Stomach (tissue), 19 donors: ENCODE measurements at places on chromosomes 1 and 21. TPM values are rescaled to one million over a fixed set of nuclear protein-coding genes. Genes with fewer than 3 reads are reported as not detected.

DNA sequence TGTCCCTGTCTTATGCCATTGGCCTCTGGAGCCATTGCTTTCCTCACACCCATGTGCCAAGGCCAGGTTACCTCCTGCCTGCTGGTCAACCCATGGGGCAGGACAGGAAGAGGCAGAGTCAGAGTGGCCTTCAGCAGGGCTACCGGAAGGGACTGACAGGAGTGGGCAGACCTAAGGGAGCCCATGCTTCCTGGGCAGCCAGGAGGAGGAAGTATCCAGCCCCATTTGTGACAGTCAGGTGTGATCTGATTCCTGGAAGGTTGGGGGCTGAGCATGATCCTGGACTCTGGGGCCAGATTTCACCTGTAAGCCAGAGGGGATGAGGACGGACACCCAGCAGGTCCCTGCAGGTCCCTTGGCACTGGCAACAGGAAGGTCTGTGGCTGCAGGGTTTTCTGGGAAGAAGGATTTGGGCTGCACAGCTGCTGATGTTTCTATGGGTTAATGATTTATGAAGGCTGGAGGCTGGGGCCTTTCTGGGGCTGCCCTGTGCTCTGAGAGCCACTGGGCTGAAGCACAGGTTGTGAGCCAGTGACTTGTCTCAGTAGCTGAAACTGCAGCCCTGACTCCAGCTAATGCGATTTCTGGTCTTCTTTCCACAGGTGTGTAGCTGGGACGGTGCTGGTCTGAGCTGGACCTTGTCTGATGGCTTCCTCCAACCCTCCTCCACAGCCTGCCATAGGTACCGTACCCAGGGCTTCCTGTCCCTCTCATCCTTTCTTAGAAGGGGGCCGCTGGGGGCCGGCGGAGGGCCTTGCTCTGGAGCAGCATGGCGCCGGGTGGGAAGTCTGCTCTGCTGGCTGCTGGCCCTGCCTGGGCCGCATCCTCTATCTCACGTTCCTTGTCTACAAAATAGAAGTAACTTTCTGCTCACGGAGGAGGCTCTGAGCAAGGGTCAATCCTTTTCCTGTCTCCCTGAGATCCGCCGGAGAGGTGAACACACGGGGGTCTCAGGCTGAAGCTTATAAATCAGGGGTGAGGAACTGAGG, 40.7 kb downstream of the ARHGEF10L start:
- peak; percentile 83 for DNase-seq
- peak overlapping the region; percentile 73 for H3K27ac ChIP-seq
- peaks cover 81% of the 10 kb centered on the region for H3K4me1 ChIP-seq
- H3K36me3 ChIP-seq = peaks cover 4% of the 10 kb centered on the region
- H3K27me3 ChIP-seq = no peaks in the 10 kb centered on the region

DNA sequence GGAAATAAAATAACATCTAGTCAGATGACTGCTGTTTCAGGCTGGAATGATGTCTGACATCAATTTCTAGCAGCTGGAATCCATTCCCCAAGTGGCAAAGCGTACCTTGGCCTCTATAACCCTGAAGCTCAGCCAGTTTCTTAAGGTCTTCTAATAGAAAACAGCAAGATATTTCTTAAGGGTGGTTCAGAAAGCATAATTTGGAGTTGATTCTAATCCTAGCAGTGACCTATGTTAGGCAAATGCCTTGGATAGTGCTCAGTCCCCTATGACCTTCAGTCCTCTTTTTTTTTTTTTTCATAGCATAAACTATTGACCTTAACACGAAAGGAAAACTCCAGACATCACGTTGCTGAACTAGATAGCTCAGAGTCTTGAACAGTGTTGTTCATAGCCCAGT, 56.5 kb downstream of the LAMC2 start:
- H3K36me3 ChIP-seq = peaks cover 17% of the 10 kb centered on the region
- DNase-seq = no peak

- H3K27me3 ChIP-seq = no peaks in the 10 kb centered on the region
- no peaks in the 10 kb centered on the region for H3K36me3 ChIP-seq
- DNase-seq = no peak
These were observed 216.3 kb upstream of the NR5A2 start for GRCh38 chr1:199811163-199811562.

DNA sequence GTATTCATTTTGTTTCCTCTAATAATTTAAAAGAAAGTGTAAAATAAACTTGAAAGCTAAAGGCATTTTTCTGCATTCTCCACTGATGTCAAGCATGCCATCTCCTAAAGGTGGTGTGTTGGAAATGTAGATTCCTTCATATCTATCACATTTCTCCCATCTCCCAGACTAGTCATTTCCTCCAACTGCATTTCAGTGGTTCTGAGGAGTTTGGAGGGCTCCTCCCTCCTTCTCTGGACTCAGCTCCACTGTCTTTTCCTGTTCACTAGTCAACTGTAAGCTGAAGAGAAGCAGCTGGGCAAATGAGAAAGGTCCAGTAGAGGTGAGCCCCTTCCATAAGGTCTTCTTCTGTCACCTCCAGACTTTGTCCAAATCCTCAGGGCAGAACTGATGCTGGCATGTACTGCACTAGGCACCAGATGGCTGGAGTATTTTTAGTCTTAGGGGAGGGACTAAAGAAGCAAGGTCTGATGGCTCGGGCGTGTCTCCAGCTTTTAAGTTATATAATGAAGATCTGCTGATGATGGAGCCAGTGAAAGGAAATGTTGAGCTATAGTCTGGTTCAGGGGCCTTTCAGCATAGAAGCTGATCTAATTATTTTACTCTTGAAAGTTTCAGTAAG, 186.1 kb downstream of the NTNG1 start:
- no peaks in the 10 kb centered on the region for H3K4me1 ChIP-seq
- H3K36me3 ChIP-seq = no peaks in the 10 kb centered on the region
- no peak overlapping the region for H3K4me3 ChIP-seq
- no peak for DNase-seq
- no peak overlapping the region for H3K27ac ChIP-seq
- H3K27me3 ChIP-seq = no peaks in the 10 kb centered on the region

GRCh38 chr1:54804471-54805132, 3.5 kb upstream of the TTC22 start:
- H3K27ac ChIP-seq = peak overlapping the region; percentile 67
- H3K4me1 ChIP-seq = peaks cover 15% of the 10 kb centered on the region
- no peak overlapping the region for H3K4me3 ChIP-seq
- no peak for DNase-seq
- no peaks in the 10 kb centered on the region for H3K27me3 ChIP-seq

DNA sequence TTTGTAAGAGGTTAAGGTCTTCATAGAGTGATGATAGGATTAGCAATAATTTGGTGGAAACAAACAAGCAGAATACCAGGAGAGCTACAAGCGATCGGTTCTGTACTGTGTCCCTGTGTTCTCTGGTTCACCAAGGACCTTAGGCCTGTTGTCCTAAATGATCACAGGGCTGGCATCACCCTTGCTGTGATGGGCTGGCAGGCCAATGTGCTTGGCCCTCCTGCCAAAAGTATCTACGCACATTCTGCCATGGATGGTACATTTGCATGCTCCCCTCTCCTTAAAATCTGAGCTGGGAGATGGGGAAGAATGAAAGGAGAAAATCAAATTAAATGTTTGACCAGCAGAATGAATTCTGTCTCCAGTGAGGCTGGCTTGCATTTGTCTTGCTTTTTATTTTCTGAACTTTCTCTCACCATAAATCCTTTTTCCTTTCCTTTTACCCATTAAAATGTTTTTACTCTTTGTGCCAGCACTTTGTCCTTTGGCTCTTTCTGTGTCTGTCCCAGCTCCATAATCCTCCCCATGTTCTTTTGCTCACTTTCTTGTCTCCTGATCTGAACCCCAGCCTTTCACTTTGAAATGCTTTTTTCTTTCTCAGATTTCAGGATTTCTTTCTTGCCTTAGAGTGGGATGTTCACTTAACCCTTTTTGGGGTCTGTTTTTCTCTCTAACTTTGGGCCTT, 51.7 kb downstream of the PBX1 start:
- H3K27me3 ChIP-seq = no peaks in the 10 kb centered on the region
- peaks cover 97% of the 10 kb centered on the region for H3K4me1 ChIP-seq
- no peak for DNase-seq
- H3K27ac ChIP-seq = peak overlapping the region; percentile 80

- peaks cover 68% of the 10 kb centered on the region for H3K4me1 ChIP-seq
- no peak for DNase-seq
- no peaks in the 10 kb centered on the region for H3K27me3 ChIP-seq
- H3K36me3 ChIP-seq = peaks cover 71% of the 10 kb centered on the region
- H3K27ac ChIP-seq = peak overlapping the region; percentile 52
These were observed 4.4 kb upstream of the SLC27A3 start for GRCh38 chr1:153770797-153771196.

DNA sequence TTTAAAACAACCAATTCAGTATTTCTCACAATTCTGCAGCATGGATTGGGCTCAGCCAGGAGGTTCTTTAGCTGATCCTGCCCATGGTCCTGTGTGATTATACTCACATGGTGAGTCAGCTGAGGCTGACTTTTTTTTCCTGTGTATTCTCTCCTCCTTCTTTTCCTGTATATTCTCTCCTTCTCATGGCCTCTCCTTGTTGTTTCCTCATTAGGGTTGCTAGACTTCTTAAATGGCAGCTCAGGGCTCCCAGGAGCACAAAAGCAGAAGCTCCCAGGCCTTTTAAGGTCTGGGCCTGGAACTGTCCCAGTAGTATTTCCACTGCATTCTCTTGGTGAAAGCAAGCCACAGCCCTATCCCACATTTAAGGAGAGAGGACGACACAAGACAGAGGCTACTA, 26.8 kb downstream of the VANGL1 start:
- H3K4me1 ChIP-seq = peaks cover 45% of the 10 kb centered on the region
- H3K27ac ChIP-seq = peak overlapping the region; percentile 26
- no peaks in the 10 kb centered on the region for H3K27me3 ChIP-seq
- H3K4me3 ChIP-seq = no peak overlapping the region

GRCh38 chr1:186297439-186298045, 77.5 kb downstream of the TPR start:
- H3K36me3 ChIP-seq = no peaks in the 10 kb centered on the region
- H3K27me3 ChIP-seq = no peaks in the 10 kb centered on the region
- H3K4me1 ChIP-seq = no peaks in the 10 kb centered on the region
- H3K27ac ChIP-seq = no peak overlapping the region
- H3K4me3 ChIP-seq = no peak overlapping the region
- no peak for DNase-seq

- peaks cover 11% of the 10 kb centered on the region for H3K4me1 ChIP-seq
- no peaks in the 10 kb centered on the region for H3K36me3 ChIP-seq
- peak; percentile 78 for DNase-seq
- no peaks in the 10 kb centered on the region for H3K27me3 ChIP-seq
- H3K27ac ChIP-seq = no peak overlapping the region
- H3K4me3 ChIP-seq = no peak overlapping the region
These were observed 184.8 kb upstream of the VAMP3 start for GRCh38 chr1:7586031-7586941.

DNA sequence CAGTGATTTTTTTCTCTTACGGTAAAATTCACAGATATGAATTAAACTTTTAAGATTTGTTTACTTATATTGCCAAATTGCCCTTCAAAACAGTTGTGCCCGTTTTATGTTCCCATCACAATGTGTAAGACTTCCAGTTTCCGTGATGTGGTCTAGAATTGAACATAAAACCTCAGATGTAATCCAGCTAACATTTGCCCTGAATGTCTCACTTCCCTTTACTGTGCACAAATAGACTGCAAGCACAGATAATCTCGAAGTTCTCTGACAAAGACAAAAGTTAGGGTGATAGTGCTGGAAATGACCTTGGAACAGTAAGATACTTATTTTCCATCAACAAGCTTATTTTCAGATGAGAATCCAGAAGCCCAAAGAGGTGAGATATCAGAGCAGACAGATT, 177.5 kb downstream of the ZZZ3 start:
- DNase-seq = no peak
- no peak overlapping the region for H3K4me3 ChIP-seq
- no peak overlapping the region for H3K27ac ChIP-seq

- no peak for DNase-seq
- no peak overlapping the region for H3K27ac ChIP-seq
- peaks cover 94% of the 10 kb centered on the region for H3K27me3 ChIP-seq
- peaks cover 42% of the 10 kb centered on the region for H3K4me1 ChIP-seq
- H3K36me3 ChIP-seq = no peaks in the 10 kb centered on the region
These were observed 6.1 kb upstream of the SAMD11 start for GRCh38 chr1:917466-918091.

Gene FAM151A
- not detected for total RNA-seq

Gene SWT1
- 15.1 TPM for total RNA-seq

Gene PTPN22
- total RNA-seq = 4.5 TPM

Gene CD1B
- total RNA-seq = not detected

Gene RAB7B
- total RNA-seq = not detected
